ENCODE measurements at places on chromosomes 11 and 22. TPM values are rescaled to one million over a fixed set of nuclear protein-coding genes. Genes with fewer than 3 reads are reported as not detected.

DNA sequence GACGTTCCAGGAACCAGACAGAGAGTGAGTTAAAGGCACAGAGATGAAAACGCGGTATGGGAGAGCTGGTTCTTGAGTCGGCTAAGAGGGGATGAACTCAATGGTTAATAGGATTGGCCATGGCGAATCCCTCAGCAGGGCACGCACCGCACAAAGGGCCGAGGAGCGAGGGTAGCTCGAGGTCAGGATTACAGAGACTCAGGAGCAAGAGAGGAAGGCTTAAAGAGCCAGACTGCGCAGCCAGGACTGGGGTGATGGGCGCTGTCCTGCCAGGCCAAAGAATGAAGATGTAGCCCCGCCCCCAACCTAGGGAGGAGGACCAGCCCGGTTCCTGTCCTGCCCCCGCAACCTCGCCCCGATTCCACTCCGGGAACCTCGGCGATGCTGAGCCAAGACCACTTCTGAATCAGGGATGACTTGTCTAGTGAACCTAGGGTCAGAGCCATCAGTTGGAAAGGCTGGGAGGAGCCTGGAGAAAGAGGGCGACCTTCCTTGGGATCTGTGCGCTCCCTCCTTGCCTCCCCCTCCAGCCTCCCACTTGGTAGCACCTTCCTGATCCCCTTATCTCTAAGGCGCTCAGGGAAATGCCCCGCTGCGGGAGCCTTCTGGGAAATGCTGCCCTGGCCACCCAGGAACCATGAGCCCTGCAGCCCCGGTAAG is at the start of gene PLEKHB1:
Gene PLEKHB1 (plus strand): TSS at position 610 of the 660 bp plus-strand sequence. CDS start 28 bp downstream, at position 638.
- DNase-seq: no peak

DNA sequence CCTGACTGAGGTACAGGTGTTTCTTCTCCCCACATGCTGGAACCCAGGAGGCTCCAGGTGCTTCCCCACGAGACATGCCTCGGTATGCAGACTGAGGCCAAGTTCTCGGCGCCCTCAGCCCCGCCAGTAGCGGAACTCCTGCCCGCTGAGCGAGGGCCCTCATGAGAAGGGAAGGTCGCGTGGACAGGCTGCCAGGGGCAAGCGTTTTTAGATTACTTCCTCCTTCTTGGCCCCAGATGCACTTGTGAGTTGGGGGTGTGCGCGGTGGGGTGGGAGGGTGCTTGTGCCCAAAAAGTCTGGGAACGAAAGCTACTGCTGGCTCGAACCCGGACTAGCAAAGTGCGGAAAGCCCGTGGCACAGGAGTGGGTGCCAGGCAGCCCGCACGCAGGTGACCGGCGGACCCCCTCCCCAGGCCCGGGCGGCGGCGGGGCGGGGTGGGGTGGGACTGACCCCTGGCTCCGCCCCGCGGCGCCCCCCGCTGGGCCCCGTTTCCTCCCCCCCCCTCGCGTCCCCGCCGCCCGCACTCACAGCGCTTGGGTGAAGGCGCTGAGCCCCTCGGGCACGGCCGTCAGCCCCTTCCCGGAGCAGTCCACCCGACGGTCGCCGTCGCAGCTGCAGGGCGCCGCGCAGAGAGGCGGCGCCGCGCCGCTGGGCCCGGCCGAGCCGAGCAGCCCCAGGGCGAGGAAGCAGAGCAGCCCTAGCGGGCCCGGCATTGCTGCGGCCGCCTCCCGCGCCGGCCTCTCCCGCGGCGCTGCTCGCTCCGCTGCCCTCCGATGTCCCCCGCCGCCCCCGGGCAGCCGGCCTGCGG is 797 bp downstream of the LGR4 start:
- DNase-seq: peak; percentile 26

DNA sequence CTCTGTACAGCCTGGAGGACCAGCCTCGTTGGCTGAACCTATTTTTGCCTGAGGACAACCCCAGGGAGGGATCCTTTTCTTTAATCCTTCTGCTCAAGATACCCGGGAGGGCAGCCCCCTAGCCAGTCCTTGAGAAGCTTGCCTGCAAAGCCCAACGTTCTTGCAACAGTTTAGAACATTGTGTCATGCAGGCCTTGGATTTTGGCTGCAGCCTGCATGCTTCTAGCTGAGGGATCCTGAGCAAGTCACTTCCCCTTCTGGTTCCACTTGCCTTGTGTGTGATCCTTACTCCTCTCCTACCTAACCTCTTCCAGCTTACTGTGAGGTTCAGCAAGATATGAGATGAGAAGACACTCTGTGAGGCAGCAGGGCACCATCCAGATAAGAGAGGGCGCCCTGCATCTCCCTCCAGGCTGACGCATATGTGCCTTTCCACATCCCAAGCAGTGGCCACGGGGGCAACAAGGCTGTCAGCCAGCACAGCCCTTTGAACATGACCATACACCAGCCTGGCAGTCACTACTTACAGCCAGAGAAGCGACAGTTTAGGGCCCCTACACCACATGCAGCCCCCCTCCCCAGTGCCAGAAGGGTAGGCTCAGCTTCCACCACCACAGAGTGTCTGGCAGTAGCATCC is 76.1 kb downstream of the C11orf58 start:
- DNase-seq: no peak

GRCh38 chr11:62792202-62792575 is 383 bp upstream of the TMEM223 start:
- no peak for DNase-seq

- DNase-seq: no peak
These were observed 29.9 kb upstream of the TXNRD2 start for GRCh38 chr22:19971276-19972124.

DNA sequence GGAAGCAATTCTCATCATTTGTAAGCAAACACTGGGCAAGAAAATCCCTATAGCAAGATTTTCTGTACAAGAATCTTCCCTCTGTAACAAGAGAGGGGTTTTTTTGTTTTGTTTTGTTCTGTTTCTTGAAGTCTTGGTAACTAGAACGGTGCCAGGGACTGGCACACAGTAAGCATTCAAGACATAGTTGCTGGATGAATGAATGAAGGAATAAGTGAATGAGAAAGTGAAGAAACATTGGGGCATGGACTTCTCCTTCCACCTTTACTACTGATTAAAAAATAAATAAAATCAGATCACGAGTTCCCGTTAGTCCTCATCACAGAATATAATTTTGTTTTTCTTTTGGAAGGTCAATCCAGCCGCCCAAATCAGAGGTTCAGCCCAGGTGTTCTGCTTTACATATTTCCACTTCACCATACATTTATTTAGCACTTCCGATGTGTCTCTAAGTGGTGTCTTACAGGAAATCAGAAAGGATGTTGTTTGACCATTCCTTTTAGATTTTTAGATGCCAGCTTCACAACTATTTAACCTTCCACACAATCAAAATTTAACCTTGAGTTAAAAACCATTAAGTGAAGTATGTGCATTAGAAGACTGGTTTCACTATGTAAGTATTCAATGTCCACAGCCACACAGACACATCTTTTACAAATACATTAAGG is 281.2 kb downstream of the CADM1 start:
- DNase-seq: no peak

DNA sequence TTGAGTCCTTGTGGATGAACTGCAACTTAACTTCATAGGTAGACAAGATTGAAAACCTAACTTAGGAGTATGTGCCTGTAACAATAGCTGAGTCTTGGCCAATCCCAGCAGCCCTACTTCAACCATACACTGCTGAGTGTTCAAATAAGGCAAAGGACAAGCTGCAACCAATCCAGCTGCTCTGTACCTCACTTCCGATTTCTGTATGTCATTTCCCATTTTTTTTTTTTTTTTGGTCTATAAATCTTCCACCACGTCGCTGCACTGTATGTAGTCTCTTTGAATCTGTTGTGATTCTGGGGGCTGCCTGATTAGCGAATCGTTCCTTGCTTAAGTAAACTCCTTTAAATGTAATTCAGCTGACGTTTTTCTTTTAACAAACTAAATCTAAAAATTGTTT is 35.4 kb upstream of the FLI1 start:
- DNase-seq: no peak

Gene KCNE3
- total RNA-seq: 2.2 TPM

- no peak for DNase-seq
These were observed at the start of gene MUC5B for GRCh38 chr11:1222491-1223345. MUC5B (plus strand) TSS chr11:1223066; CDS start chr11:1223124, 58 bp downstream.

DNA sequence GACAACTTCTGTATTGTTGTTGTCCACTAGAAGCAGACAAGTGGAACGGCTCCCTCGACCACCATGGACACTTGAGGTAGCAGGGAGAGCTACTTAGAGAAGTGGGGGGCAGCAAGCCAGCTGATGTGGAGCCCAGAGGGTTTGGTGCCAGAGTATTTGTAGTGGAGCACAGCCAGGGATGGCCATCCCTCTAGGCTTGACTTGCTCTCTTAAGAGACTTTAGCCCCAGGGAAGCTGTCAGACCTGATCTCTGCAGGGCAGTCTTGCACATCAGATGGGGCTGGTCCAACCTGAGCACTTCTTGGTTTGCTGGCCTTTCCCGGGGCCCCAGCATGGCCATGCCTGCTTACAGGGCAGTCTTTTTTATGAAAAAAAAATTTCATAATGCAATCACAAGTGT is 15.0 kb upstream of the TMEM135 start:
- no peak for DNase-seq

Gene GALNT18
- 2.8 TPM for total RNA-seq

Gene PIWIL4
- 0.68 TPM for total RNA-seq

- no peak for DNase-seq
These were observed 16.2 kb downstream of the MRPL16 start for GRCh38 chr11:59794417-59794816.

Gene CYB561A3
- 28.9 TPM for total RNA-seq

DNA sequence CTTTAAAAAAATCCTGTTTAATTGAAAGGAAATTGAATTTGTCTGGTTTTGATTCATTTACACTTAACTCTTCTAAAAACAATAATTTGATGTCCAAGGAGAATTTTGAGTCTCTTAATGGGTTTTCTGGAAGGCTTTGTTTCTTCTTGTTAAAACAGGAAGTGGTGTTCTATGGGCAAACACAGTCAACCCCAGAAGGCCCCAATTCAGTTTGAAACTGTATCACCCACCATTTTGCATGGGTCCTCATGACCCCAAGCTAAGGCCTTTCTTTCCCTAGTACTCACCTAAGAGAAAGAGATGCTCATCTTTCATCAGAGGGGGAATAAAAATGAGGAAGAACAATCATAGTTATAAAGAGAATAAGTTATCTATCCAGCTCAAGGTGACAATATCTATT is 10.6 kb downstream of the FLI1 start:
- no peak for DNase-seq

Gene BLID
- not detected for total RNA-seq

Gene PIH1D2
- total RNA-seq: 4.5 TPM

Gene GSTT2B
- total RNA-seq: 2.1 TPM

DNA sequence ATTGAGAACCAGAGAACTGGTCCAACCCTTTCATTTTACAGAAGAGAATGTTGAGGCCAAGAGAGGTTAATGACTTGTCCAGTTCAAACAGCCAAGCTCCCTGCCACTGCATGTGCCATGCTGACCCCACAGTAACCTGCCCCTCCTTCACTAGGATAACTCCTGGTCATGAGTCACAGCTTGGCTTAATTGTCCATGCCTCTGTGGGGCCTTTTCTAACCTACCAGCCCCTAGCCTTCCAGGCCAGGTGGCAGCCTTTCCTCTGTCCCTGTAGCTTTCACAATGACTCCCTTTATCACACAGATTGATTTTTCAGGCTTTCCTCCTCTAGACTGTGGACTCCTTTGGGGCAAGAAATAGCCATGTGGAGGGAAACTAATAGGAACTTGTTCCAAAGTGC is 97.2 kb downstream of the PIWIL4 start:
- DNase-seq: no peak

GRCh38 chr11:111846636-111847035 is 24.7 kb downstream of the ALG9 start:
- no peak for DNase-seq

DNA sequence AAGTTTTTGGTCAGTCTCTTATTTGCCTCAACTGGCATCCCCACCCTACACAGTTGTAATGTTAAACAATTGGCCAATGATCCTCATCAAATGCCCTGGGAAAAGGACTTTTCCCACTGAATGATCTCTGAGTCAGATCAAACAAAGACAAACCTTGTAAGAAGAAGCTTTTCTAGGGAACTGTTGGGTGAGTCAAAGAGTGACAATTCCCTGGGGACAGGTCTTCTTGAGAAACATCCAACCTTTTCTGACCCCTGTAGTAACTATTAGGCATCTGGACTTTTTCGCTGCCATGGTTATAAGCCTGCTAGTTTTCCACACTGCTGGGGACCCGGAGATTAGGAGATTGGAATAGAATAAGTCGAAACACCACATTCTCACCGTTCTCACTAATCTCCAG is 789.8 kb upstream of the API5 start:
- DNase-seq: no peak

Gene AQP11
- total RNA-seq: 2.1 TPM

GRCh38 chr11:114889594-114890011 is 211.3 kb downstream of the NXPE2 start:
- no peak for DNase-seq

Gene LMO1
- 1.5 TPM for total RNA-seq

Gene SEZ6L
- total RNA-seq: 1.7 TPM

DNA sequence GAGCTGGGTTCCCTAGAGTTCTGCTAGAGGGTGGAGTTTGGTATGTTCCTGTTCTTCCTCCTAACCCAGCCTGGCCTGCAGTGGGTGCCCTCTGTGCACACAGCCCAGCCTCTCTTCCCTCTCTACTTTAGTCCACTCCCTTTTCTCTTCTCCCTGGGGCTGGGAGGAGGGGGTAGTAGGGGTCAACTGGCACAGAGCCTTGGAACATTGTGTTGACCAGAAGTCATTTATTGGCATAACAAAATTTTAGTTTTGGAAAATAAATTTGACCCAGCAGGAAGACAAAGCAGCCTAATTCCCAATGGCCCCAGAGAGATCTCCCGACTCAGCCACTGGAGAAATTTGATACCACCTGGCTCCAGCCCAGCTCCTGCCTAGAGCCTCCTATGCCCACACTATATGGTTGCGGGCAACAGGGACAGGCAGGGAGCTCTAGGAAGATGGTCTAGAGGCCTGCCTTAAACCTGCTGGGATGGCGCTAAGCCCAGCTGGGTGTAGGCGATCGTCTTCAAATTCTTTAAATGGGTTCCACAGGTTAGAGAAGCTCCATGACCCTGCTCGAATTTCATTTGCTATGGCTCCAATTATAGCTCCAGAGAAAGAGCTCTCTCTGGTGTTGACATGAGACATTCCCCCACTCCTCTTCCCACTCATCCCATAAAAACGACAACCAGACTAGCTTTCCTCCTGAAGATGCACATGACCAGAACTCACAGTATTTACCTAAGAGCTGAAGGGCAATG is 9.9 kb downstream of the PCSK7 start:
- DNase-seq: no peak

Gene OR52E8
- not detected for total RNA-seq

- DNase-seq: no peak
These were observed 22.2 kb upstream of the PICK1 start for GRCh38 chr22:38034884-38035529.

DNA sequence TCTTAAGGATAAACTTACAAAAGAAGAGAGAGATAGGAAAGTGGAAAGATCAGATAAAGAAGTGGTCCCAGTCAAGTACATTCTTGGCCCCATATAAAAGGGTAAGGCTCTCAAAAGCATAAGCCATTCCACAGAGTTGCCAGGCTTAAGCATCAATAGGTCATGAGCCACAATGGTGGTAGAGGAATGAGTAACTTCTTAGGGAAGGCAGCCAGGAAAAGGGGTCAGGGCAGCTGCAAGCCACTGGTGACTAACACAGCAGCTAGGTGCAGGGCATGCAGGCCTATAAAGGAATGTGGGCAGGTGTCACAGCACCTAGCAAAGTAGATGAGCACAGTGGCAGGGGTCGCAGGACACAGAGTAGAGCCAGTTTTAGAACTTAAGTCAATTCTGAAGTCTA is 302.6 kb upstream of the FAT3 start:
- no peak for DNase-seq

Gene XKR3
- total RNA-seq: not detected

GRCh38 chr22:37818409-37819104 is 4.6 kb upstream of the GALR3 start:
- DNase-seq: no peak

- DNase-seq: no peak
These were observed 11.0 kb downstream of the TANGO2 start for GRCh38 chr22:20031732-20032406.

All from neural crest cell (in vitro differentiated cells).